Activated CD4-positive, alpha-beta T cell treated with anti-CD3 and anti-CD28 coated beads, Interleukin-2, amount 10 ng/mL, durations not matched to agents 24 days and 14 days (primary cell): ENCODE measurements at places on chromosomes 1 and 21. TPM values are rescaled to one million over a fixed set of nuclear protein-coding genes. Genes with fewer than 3 reads are reported as not detected.

DNA sequence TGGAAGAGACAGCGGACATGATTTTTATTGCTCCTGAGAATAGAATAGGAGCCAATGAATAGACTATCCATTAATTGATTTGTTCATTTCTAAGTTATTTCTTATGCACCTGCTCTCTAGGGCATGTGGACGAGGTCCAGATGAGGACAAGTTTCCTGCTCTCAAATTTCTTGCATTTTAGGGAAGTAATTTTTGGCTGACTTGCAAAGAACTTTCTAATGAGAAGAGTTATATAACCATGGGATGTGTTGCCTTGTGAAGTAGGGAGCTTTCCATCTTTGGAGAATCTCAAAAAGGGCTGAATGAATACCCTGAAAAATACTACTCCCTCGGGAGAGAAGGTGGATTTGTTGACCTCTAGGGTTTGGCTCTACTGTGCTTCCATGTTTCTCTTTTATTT is 243.0 kb downstream of the KIF26B start:
- no peaks in the 10 kb centered on the region for H3K36me3 ChIP-seq
- H3K4me3 ChIP-seq, result no peak overlapping the region
- H3K4me1 ChIP-seq, result no peaks in the 10 kb centered on the region
- no peak for DNase-seq
- H3K27me3 ChIP-seq, result peaks cover 4% of the 10 kb centered on the region
- H3K27ac ChIP-seq, result no peak overlapping the region

DNA sequence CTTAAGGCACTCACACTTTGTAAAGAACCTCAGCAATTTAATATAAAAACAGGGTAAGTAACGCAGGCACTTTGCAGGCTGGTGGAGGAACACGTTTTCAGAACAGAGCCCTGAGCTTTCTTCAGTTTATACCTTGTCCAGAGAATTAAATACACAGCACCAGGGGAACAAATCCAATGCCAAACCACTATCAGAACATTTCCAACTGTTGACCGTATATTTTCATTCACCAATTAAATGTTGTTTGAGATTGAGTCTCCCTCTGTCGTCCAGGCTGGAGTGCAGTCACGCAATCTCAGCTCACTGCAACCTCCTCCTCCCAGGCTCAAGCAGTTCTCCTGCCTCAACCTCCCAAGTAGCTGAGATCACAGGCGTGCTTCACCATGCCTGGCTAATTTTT is 29.7 kb downstream of the CLSTN1 start:
- peaks cover 22% of the 10 kb centered on the region for H3K36me3 ChIP-seq
- no peak overlapping the region for H3K27ac ChIP-seq
- DNase-seq, result no peak
- no peaks in the 10 kb centered on the region for H3K27me3 ChIP-seq
- H3K4me3 ChIP-seq, result no peak overlapping the region
- H3K4me1 ChIP-seq, result peaks cover 34% of the 10 kb centered on the region

GRCh38 chr1:237255071-237255470 is 213.1 kb downstream of the RYR2 start:
- no peaks in the 10 kb centered on the region for H3K27me3 ChIP-seq
- H3K4me3 ChIP-seq, result no peak overlapping the region
- no peak for DNase-seq
- no peak overlapping the region for H3K27ac ChIP-seq
- no peaks in the 10 kb centered on the region for H3K4me1 ChIP-seq
- no peaks in the 10 kb centered on the region for H3K36me3 ChIP-seq

DNA sequence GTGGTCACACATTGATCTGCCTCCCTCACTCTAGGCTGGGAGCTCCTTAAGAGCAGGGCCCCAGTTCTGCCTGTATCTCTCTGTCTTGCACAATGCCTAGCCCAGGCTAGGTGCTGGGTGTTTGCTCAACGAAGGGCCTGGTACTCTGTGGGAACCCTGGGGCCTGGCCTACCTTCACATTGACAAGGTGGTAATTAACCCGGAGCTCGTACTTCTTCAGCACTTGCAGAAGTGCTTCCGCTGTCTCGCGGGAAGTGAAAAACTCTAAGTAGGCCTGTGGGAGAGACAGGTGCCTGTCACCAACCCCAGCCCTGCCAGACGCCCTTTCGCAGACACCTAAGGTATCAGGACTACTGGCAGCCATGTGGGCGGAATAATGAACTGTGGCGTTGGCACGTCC is 13.7 kb downstream of the MTHFR start:
- DNase-seq, result no peak
- no peaks in the 10 kb centered on the region for H3K27me3 ChIP-seq
- peaks cover 27% of the 10 kb centered on the region for H3K36me3 ChIP-seq
- H3K4me1 ChIP-seq, result no peaks in the 10 kb centered on the region

DNA sequence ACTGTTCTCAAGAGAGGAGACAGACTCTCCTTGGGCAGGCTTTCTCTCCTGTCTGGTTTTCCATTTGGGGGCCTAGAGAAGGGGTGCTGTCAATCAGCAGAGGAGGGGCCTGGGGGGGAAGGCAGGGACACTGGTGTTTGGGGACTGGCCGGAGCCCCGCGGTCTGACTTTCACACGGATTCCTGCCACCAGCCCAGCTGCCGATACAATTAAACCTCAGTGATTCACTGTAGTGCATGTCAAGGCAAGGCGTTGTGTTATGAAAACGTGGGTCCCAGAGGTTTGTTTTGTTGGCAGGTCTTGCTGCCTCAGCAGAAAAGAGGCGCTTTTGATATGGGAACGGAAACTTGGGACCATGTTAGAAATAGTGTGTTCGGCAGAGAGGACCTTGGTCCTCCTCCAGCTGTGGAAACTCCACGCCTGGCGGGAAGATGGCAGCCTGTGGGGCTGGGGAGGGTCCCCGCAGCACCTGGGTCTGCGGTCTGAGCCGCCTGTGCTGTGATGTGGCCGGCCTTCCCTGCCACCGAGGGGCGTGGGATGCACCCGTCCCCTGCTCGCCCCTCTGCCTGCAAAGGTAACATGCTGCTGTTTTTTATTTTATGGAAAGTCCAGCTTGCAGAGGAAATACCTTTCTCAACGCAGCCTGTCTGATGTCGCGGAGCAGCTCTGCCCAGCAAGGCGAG is 47.6 kb downstream of the SPSB1 start:
- H3K36me3 ChIP-seq, result peaks cover 6% of the 10 kb centered on the region
- no peak overlapping the region for H3K4me3 ChIP-seq
- DNase-seq, result no peak
- no peaks in the 10 kb centered on the region for H3K4me1 ChIP-seq

GRCh38 chr1:15820478-15820877 is 13.0 kb upstream of the UQCRHL start:
- H3K36me3 ChIP-seq, result no peaks in the 10 kb centered on the region
- H3K27me3 ChIP-seq, result no peaks in the 10 kb centered on the region
- DNase-seq, result no peak
- no peak overlapping the region for H3K27ac ChIP-seq
- peaks cover 9% of the 10 kb centered on the region for H3K4me1 ChIP-seq

GRCh38 chr1:30609336-30609998 is 113.9 kb downstream of the MATN1 start:
- no peak for DNase-seq
- peaks cover 4% of the 10 kb centered on the region for H3K27me3 ChIP-seq
- H3K4me1 ChIP-seq, result no peaks in the 10 kb centered on the region

- H3K4me1 ChIP-seq, result peaks cover 53% of the 10 kb centered on the region
- peak overlapping the region; percentile 38 for H3K27ac ChIP-seq
- H3K27me3 ChIP-seq, result no peaks in the 10 kb centered on the region
- H3K4me3 ChIP-seq, result peak overlapping the region; percentile 72
- peaks cover 54% of the 10 kb centered on the region for H3K36me3 ChIP-seq
These were observed 12.1 kb downstream of the HIPK1 start for GRCh38 chr1:113941245-113941559.

- DNase-seq, result no peak
- peaks cover 28% of the 10 kb centered on the region for H3K36me3 ChIP-seq
- no peaks in the 10 kb centered on the region for H3K27me3 ChIP-seq
- H3K27ac ChIP-seq, result no peak overlapping the region
- peaks cover 28% of the 10 kb centered on the region for H3K4me1 ChIP-seq
These were observed 850 bp upstream of the KHDC4 start for GRCh38 chr1:155934936-155935590.

- no peaks in the 10 kb centered on the region for H3K4me1 ChIP-seq
- no peak for DNase-seq
These were observed 25.2 kb upstream of the C1orf174 start for GRCh38 chr1:3925256-3925655.

- H3K36me3 ChIP-seq, result peaks cover 28% of the 10 kb centered on the region
- no peak for DNase-seq
- no peak overlapping the region for H3K4me3 ChIP-seq
- H3K27ac ChIP-seq, result no peak overlapping the region
These were observed 46.1 kb downstream of the PUM1 start for GRCh38 chr1:31019401-31019800.

DNA sequence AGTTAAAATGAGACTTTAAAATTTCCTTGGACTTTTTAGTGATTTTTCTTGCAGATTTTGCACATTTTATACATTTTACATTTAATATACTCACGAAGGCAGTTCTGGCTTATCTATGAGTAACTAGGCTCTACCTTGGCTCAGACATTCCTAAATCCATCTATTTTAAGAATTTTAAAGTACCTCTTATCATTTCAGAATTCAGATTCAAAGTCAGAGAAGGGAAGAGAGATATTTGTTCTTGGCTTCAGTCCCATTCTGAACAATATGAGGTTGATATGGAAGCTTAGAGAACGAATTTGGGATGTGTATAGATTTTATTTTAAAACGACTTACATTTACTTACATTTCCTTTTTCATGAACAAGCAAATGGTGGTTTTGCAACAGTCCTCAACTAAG is 230.2 kb downstream of the LMO4 start:
- H3K4me3 ChIP-seq, result no peak overlapping the region
- H3K4me1 ChIP-seq, result no peaks in the 10 kb centered on the region
- H3K27ac ChIP-seq, result no peak overlapping the region
- H3K36me3 ChIP-seq, result no peaks in the 10 kb centered on the region

DNA sequence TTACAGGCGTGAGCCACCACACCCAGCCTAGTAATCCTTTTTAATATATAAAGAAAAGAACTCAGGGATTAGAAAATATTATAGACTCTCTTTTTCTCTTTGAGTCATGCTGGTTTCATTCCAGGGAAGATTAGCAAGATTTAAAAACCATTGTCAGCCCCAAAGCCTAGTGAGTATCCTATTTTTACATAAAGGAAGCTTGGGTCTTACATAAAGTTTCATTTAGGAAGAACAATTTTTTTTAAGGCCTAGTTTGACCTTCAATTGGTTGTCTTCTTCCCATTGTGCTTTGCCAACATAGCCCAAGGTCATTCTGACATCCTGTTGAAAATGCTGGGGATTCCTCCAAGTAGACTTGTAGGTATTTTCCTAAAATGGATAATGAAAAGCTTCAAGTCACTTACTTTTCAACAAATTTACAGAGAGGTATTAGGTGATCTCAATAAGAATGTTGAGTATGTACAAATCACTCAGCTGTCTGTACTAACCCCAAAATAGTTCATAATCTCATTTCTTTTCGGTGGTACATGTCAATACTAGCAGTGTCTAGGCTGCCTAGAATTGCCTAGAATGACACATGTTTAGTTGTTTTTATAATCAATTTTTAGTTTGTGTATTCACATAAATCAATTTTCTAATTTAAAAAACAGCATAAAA is 4.3 kb upstream of the KIF14 start:
- peak overlapping the region; percentile 82 for H3K27ac ChIP-seq
- peaks cover 40% of the 10 kb centered on the region for H3K4me1 ChIP-seq
- no peak overlapping the region for H3K4me3 ChIP-seq
- H3K36me3 ChIP-seq, result peaks cover 2% of the 10 kb centered on the region

DNA sequence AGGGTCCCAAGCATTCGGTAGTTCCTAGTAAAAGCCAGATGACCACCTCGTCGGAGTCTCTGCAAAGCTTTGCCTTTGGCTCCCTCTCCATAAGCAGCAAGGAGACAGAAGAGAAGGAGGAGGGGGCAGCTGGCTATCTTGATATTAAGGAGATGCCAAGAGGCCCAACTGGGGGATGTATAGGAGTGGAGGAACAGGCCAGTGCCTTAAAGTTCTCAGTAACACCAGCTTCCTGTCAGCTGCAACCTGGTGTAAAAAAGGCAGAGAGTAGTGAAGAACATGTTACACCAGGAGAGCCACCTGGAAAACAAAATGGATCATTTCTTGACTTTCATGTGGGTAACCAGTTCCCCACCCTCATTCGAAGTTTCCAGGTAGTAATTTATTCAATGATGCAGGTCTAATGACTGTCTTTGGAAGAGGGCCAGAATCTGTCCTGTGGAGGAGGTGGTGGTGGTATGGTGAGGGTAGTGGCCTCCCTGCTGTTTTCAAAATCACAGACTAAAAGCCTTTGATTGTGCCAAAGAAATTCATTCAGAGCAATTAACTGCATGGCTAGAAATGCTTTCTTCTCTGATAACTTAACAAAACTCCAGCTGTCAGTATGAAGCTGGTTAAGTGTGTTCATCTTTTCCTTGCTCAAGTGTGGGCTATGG is 27.3 kb downstream of the TMEM200B start:
- H3K27me3 ChIP-seq, result no peaks in the 10 kb centered on the region
- H3K27ac ChIP-seq, result no peak overlapping the region
- no peak for DNase-seq
- no peak overlapping the region for H3K4me3 ChIP-seq
- H3K36me3 ChIP-seq, result peaks cover 50% of the 10 kb centered on the region

GRCh38 chr21:43916691-43917514 is 51.9 kb downstream of the AGPAT3 start:
- H3K27me3 ChIP-seq, result peaks cover 2% of the 10 kb centered on the region
- peaks cover 56% of the 10 kb centered on the region for H3K4me1 ChIP-seq
- DNase-seq, result peak; percentile 90
- peaks cover 29% of the 10 kb centered on the region for H3K36me3 ChIP-seq

DNA sequence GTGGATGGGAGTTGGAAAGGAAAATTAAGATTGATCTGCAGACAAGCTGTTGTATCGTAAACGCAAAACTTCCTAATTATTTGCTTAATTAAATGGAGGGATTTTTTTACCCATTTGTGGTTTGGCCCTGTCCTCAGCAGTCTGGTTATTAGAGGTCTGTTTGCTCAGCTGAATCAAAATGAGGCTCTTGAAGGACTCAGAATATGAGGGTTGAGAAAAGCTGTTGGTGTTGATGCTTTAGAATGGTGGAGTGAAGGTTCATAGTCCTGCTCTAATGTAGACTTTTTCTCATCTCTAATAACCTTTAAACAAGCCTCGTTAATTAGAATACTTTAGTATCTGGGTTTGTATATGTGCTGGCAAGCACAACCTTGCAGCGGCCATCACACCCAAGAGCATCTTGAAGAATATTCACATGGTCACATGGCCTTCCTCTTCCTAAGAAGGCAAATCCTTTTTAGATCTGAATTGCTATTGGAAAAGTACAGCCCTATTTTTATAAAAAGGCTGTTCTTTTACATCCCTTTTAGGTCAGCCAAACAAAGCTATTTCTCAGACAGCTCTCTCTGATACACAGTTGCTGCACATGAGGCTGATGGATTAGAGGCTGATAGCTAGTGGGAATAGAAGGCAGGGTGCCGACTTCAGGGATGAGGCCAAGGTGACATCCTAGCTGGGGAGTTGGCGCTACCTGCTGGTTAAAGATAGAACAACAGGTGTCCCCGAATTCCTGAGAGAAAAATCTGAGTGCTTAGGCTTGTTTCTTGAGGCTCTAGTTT is 53.8 kb downstream of the MACF1 start:
- no peaks in the 10 kb centered on the region for H3K27me3 ChIP-seq
- DNase-seq, result peak; percentile 88
- peak overlapping the region; percentile 57 for H3K27ac ChIP-seq
- peaks cover 28% of the 10 kb centered on the region for H3K36me3 ChIP-seq
- H3K4me3 ChIP-seq, result no peak overlapping the region

Gene ADCY10
- 0.09 and 0.19 TPM in 2 replicates for total RNA-seq

Gene SHISA4
- 0.38 and 0.77 TPM in 2 replicates for total RNA-seq

Gene SPRR4
- not detected in 2 replicates for total RNA-seq

Gene ILF2
- total RNA-seq, result 377 and 390 TPM in 2 replicates

Gene OLFM3
- not detected in 2 replicates for total RNA-seq

Gene PROX1
- not detected in 2 replicates for total RNA-seq

Gene FCER1A
- total RNA-seq, result not detected in 2 replicates

Gene CYP2J2
- 0.49 and 0.78 TPM in 2 replicates for total RNA-seq

Gene DENND2C
- 0.12 and 0.21 TPM in 2 replicates for total RNA-seq

Gene CNR2
- total RNA-seq, result 0.02 TPM in 1 of 2 replicates, not detected in the other

Gene KRTAP20-2
- total RNA-seq, result not detected in 2 replicates

Gene LCE1A
- total RNA-seq, result not detected in 2 replicates

Gene ZNF697
- total RNA-seq, result 4.5 and 4.8 TPM in 2 replicates

Gene CD5L
- total RNA-seq, result not detected in 2 replicates
